HTR-8/SVneo (cell line): ENCODE measurements at places on chromosomes 2 and 18.
A peak's percentile ranks its signal among the peaks of the same experiment; 100 is the strongest.

DNA sequence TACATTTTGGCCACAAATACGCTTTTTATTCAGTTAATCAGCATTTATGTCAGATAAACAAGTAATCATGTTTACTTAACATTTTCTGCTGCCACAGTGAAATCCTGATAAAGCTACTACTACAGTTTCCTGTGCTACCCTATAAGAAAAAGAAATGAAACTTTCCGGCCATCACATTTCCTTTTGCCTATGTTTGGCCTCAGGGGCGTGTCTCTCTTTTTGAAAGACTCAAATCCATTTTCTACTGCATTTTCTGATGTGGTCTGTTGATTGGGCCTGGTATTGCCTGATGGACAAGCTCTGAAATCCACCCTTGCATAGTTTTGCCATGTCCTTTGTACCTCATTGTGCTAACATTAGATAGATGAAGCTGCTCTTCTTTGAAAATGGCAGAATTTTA is 152.6 kb downstream of the AGPS start:
- DNase-seq, result no peak

DNA sequence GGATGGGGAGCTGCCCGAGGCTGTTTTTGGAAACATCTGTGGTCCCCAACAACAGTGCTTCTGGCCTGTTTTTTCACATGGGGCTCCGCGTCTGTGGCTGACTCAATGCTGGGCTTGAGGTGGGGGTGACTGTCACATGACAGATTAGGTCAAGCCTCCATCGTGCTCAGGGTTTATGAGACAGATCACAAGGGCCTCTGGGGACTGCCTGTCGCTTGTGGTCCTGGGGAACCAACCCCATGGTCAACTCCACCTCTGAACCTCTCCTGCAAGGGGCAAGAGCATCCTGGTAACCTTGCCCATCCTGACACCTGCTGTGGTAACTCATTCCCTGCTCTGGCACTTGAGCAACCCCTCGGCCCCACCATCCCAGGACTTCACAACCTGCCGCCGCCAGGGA is 47.6 kb upstream of the SH3RF3 start:
- no peak for DNase-seq

DNA sequence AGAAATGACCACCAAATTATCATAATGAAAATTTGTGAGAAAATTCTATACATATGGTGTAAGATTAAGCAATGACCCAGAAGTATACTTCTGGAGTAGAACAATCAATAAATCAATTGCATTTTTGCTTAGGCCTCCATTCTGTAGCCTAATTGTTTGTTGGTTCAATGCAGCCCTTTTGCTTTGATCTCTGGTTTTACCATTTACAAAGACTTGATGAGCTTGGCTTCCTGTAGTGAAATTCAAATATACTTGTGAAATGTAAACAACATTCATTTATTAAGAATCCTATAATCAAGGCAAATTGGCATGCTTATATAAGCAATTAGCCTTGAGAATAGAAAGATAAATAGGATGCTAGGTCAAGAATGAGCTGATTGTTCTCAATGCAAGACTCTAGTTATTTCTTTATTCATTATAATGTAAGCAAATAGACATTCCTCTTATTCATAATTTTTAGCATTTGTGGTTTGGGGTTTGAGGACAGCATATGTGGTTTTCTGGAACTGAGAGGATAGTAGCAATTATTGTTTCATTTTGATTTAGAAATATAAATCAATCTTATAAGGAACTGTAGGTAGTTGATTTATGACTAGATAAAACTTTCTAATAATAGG is 9.7 kb downstream of the FMNL2 start:
- no peak for DNase-seq

GRCh38 chr2:214244847-214245246 is 166.0 kb upstream of the VWC2L start:
- DNase-seq, result peak; percentile 3

DNA sequence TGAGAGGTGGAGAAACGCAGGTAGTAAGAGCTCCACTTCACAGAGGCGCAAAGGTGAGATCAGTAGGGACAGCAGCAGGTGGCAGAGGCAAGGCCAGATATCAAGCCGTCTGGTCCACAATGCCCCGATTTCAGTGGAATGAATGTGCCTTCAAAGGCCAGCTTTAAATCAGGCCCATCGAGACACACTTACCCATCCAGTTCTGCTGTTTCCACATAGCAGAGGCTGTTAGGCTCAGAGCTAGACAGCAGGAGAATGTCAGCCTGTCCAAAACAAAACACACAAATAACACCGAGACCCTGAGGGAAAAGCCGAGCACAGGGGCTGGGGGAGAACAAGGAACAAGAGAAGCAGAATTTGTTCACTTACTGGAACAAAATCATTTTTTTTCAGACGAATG is 75.8 kb upstream of the NARS1 start:
- no peak for DNase-seq
